ENCODE measurements at places on chromosomes 11 and 22. TPM values are rescaled to one million over a fixed set of nuclear protein-coding genes. Genes with fewer than 3 reads are reported as not detected.
A peak's percentile ranks its signal among the peaks of the same experiment; 100 is the strongest.

Gene SLCO2B1
- under 0.01 TPM for total RNA-seq

Gene RNF215
- total RNA-seq: 20.3 TPM

Gene MAPK11
- 6.8 TPM for total RNA-seq

Gene FGF4
- not detected for total RNA-seq

Gene PGA5
- not detected for total RNA-seq

Gene SYCE3
- total RNA-seq: not detected

Gene APOL5
- total RNA-seq: not detected

Gene MOGAT2
- total RNA-seq: not detected

Gene OR8G5
- not detected for total RNA-seq

Gene CBX7
- 5.2 TPM for total RNA-seq

Gene C22orf42
- not detected for total RNA-seq

DNA sequence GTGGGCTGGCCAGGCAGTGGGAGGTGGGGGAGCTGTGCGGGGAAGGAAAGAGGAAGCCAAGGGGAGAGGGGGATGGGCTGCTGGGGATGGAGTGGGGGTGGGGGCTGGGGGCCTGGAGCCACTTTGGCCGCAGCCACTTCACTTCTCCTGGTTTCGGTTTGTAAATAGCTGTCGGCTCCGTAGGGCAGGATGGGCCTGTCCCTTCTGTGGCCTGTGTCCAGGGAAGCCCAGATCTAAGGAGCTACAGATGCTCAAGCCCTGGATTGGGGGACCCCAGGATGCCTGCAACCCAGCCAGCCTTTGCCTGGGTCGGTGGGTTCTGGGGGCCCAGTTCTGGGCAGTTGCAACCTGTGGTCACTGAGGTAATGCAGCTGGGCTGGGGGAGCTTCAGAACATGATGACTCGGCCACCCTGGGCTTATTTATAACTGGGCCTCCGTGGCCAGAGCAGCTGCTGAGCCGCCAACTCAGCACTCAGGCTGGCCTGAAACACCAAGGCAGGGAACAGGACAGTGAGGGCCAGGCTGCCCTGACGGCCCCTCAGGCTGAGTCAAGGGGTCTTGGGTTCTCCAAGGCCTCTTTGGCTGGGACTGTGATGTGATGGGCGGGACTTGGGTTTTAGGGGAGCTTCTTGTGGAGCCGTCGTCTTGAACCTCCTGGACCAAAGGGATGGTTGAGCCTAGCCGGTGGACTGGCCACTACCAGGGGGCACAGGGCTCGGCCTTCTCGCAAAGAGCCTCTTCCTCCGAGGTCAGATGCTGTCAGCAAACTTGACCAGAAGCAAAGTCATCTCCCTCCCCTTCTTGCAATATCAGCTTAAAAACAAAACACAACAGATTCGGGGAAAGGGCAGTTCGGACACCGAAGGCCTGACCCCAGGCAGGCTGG lies 15.0 kb upstream of the SLC39A13 start:
- DNase-seq: peak; percentile 67

- DNase-seq: no peak
Observed at GRCh38 chr11:88206751-88207150, 31.5 kb upstream of the RAB38 start.

GRCh38 chr11:2461956-2462542 lies 17.2 kb downstream of the KCNQ1 start:
- no peak for DNase-seq

- DNase-seq: no peak
Observed at GRCh38 chr11:73406619-73407018, 30.4 kb downstream of the RELT start.

DNA sequence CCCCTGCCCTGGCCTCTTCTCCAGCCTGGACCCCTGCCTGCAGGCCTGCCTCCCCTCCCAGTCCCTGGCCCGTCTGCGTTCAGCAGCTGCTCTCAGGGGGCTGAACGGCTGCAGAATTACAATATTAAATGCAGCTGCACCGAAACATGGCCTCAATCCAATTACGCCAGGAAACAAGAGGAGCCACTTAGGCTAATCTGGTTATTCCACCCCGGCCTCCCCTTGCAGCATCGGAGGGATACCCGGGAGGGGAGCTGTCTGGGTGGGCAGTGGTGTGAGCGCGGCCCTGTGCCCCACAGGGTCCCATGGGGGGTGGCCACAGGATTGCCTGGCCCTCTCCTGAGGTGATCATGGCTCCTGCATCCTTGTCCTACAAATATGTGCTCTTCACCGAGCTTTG lies 42.6 kb downstream of the FLRT1 start:
- DNase-seq: no peak

DNA sequence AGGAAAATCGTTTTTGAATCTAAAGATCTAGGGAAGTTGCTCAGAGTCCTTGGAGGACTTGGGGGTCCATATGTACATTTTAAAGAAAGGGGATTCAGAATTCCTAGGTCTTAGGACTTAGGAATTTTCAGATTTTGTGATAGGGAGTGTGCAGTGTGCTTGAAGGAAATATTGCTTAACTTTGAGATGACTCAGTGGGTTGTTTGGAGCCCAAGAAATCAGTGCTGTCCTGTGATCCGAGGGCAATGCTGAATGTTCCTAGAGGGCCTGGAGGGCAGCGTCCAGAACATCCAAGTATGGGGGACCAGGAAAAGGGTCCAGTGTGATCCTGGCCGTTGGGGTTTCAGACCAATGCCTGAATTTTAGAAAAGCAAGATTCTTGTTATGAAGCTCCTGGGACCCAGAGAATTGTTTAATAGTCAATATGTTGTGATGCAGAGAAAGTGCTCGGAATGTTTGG lies 3.1 kb upstream of the IGF2 start:
- peak; percentile 56 for DNase-seq

DNA sequence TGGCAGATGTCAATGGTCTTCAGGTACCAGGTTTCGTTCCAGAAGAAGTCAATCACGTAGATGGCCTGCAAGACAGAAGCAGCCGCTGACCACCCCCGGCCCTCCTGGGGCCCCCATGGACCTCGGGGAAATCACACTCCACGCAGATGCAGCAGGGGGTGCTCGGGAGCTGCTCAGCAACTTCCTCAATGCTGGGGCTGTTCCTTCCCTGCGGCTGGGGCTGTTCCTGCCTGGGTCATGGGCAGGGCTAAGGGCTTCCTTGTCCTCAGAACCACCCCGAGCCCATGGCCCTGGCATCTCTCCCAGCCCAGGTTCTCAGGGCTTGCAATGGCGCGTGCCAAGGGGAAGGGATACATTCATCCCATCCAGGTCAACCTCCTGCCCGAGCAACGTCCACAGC lies 10.3 kb downstream of the DHCR7 start:
- DNase-seq: no peak

GRCh38 chr11:130522284-130522961 lies 74.0 kb downstream of the ADAMTS15 start:
- DNase-seq: peak; percentile 98

DNA sequence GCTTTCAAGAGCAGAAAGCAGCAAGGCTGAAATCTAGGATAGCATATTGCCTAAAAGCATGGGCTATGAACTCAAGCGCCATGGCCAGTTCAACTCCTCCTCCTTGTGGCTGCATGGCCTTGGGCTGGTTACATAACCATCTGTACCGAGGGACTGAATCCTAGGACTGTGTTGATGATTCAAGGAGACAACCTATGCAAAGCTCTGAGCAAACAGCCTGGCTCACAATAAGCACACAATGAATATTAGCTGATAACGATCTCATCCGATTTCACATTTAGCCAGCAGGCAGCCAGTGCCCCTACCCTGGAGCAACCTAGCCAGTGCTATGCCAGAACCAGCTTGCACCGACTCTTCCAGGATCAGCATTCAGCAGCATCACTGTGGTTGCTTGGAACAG lies 698.4 kb downstream of the TBC1D22A start:
- DNase-seq: no peak

DNA sequence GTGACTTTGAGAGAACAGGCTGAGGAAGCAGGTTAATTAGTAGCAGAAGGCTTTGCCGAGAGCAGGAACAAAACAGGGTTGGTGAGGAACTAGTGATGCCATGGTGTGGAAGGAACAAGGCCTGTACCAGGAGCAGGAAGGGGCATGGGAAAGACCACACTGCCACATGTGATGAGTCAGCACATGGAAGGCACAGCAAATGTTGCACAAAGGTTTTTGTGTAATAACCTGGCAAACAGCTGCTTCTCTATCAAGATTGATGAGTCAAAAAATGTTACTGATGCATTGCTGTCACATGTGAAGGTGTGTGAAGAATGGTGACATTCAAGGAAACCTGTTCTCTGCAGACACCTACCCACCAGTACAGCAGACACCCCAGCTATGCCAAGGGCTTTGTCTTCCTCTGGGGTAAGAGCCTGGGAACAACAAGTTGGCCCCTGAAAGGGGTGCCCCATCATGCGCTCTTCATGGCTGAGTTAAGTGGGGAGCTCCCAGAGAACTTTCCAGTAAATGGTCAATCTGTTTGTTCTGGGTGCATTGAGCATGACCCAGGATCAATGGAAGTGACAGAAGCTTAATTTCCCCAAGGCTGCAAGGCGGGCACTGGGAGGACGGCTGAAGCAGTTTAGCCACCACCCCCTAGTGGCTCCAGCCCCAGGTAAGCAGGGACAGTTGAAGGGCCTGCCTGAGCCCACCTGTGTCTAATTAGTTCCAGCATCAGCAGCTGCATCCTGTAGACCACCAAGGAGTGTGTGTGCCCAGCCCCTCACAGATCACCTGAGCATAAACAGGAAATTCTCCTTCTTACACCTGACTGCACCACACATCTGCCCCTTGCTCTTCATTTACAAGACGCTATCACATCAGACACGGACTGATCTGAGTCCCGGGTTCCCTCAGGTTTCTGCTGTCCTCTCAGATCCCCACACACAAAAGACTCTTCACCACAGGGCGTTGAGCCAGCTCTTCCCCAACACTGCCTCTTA lies 47.6 kb downstream of the GGTLC2 start:
- peak; percentile 27 for DNase-seq

GRCh38 chr11:126362879-126363655 lies 7.6 kb downstream of the ST3GAL4 start:
- DNase-seq: no peak

GRCh38 chr11:67006029-67006884 lies 16.7 kb upstream of the SYT12 start:
- peak; percentile 40 for DNase-seq

DNA sequence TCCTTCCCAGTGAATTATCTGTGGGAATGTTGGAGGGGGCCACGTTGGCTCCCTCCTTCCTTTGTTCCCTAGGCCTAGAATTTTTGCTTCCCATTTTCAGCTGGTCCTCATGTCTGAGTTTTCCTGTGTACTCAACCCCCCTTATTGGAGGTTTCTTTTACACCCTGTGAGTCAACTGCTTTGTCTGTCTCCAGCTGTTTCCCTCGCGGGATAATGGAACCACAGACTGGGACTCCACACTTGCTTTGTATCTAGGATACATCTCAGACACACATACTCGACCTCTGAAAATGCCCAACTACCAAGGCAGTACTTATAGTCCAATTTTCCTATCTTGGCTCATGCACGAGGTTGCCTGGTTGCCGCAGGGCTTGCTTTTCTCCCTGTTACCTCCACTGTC lies 352.7 kb upstream of the MPPED2 start:
- DNase-seq: no peak

GRCh38 chr22:48785792-48786678 lies 1041.6 kb downstream of the BRD1 start:
- no peak for DNase-seq

- DNase-seq: no peak
Observed at GRCh38 chr11:62580959-62581715, 7.4 kb upstream of the EEF1G start.

- DNase-seq: peak; percentile 93
Observed at GRCh38 chr11:2741377-2742131, 41.8 kb upstream of the KCNQ1OT1 start.

DNA sequence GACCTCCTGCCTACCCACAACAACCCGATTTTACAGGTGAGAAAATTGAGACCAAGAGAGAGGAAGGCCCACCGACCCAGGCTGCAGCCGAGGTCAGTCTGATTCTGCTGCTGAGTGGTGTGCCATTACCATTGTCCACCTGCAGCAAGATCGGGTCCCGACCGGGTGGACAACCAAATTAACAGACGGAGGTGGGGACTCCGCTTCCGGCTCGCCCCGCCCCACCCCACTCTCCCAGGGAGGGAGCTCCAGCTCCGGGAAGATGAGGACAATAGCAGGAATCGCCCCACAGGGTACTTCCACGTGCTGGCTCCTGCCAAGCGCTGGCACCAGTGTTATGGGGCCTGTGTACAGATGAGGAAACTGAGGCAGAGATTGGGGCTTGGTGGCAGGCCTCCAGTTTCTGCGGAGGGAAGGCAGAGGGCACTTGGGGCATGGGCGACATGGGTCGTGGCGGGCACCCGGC lies 425 bp upstream of the KDELR3 start:
- no peak for DNase-seq

GRCh38 chr22:46659791-46660186 lies 39.6 kb downstream of the GRAMD4 start:
- DNase-seq: no peak

DNA sequence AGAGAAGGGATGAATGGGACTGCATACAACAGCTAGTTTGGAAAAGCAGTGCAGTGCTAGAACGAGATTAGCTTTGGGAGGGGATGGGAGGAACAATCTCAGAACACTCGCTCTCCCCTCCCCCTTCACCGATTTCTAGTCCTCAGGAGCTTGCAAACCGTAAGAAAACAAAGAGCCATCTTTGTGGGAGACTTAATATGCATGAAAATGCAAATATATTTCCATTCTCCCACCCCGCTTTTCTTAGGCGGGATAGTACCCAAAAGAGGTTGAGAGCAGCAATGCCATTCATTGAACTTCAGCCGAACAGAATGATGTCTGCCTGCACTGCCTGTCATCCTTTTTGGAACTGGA lies 1.1 kb downstream of the SPINDOC start:
- DNase-seq: no peak

DNA sequence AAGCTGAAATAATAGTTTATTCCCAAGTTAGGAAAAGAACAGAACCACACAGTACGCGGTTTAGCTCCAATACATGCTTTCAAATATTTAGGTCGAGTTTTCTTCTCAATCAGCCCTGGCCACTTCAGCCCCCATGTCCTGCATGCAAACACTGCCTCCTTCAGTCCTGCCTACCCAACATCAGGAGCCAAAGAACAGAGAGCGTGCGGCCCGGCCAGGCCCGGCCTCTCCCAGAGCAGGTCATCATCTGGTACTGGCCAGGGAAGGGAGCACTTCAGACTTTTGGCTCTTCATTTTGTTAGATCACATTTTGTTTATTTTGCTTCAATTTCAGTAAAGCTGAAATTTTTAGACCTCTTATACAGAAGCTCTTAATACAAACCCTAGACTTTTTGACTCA lies 6.7 kb downstream of the BRD1 start:
- DNase-seq: no peak

GRCh38 chr22:26323013-26323412 lies 106.0 kb upstream of the ASPHD2 start:
- no peak for DNase-seq

GRCh38 chr11:13256216-13256615 lies 21.4 kb upstream of the BMAL1 start:
- DNase-seq: no peak

Measured in fibroblast of villous mesenchyme (primary cell).